Glomerular endothelial cell (primary cell): ENCODE measurements at places on chromosomes 2 and 18. TPM values are rescaled to one million over a fixed set of nuclear protein-coding genes. Genes with fewer than 3 reads are reported as not detected.
A peak's percentile ranks its signal among the peaks of the same experiment; 100 is the strongest.

GRCh38 chr2:181806039-181806392, 85.5 kb upstream of the ITPRID2 start:
- no peak for DNase-seq

GRCh38 chr2:158953926-158954763, 14.3 kb upstream of the TANC1 start:
- peak; percentile 70 for DNase-seq

The SERPINE2 gene
- total RNA-seq = 42.8 and 51.3 TPM in 2 replicates

- no peak for DNase-seq
Observed at GRCh38 chr2:19349911-19350677, 8.3 kb downstream of the OSR1 start.

DNA sequence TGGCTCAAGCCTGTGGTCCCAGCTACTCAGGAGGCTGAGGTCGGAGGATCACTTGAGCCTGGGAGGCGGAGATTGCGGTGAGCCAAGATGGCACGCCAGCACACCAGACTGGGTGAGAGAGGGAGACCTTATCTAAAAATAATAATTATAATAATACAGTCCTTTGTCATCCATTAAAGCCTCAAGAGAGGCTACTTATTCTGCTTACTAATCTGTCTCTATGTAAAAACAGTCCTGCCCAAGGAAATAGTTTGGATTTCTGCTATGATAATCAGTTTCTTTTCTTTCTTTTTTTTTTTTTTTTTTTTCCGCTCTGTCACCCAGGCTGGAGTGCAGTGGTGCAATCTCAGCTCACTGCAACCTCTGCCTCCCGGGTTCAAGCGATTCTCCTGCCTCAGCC, 228.3 kb downstream of the C1D start:
- no peak for DNase-seq

- DNase-seq = no peak
Observed at GRCh38 chr2:85180322-85181133, 47.3 kb downstream of the TCF7L1 start.

The ASXL3 gene
- 0.19 and 0.47 TPM in 2 replicates for total RNA-seq

GRCh38 chr2:180411661-180412060, 404.6 kb upstream of the CWC22 start:
- peak; percentile 33 for DNase-seq

- DNase-seq = no peak
Observed at GRCh38 chr2:227782804-227783203, 30.8 kb upstream of the CCL20 start.

GRCh38 chr2:215750763-215751162, 262.6 kb downstream of the MREG start:
- no peak for DNase-seq

The MERTK gene
- 10.3 and 18.8 TPM in 2 replicates for total RNA-seq
